Fibroblast of lung (primary cell): ENCODE measurements at places on chromosomes 6 and 20. TPM values are rescaled to one million over a fixed set of nuclear protein-coding genes. Genes with fewer than 3 reads are reported as not detected.
A peak's percentile ranks its signal among the peaks of the same experiment; 100 is the strongest.

- no peak for DNase-seq
Measured at GRCh38 chr6:41375598-41376151, 40.3 kb downstream of the NCR2 start.

GRCh38 chr6:113461153-113461932 is 395.8 kb upstream of the MARCKS start:
- DNase-seq: peak; percentile 65

DNA sequence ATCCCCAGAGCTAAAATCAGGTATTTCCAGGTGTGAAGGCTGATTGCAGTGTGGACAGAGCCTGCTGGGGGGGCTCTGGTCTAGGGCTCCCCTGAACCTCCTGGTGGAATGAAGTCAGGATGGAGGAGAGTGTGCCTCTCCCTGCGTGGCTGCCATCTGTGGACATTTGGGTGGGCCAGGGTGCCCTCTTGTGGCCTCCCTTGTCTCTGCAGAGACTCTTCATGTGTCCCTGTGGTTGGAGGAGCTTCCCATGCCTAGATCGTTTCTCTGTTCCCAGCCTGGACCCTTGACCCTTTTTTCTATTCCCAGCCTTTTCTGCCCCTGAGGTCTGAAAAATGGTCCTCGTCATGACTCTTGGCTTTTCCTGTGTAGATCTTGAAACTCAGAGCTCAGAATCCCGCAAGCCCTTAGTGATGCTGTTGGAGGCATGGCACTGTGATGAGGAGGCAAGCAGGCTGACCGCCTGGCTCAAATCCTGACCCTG is 9.9 kb upstream of the PSMF1 start:
- DNase-seq: peak; percentile 25

The VGLL2 gene
- polyA plus RNA-seq: not detected in 2 replicates

DNA sequence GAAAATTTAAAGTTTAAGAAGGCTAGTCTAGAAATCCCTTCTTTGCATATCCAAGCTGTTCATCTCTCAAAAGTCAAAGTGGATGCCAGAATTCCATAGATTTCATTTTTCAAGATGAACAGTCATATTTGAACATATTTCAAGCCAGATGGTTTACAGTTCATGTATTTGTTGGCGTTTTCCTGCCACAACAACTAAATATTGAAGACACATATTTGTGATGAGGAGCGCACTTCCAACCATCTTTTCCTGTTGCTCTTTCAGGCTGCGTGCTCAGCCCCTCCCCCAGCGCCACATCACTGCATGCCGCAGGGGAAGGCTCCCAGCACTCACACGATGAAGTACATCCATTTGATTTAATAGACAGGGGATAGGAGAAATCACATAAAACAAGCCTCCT is 5.9 kb upstream of the NOX3 start:
- peak; percentile 26 for DNase-seq

GRCh38 chr6:1311400-1312202 is at the start of gene FOXQ1:
Gene FOXQ1 (plus strand): TSS chr6:1312098. CDS start chr6:1312705, 607 bp downstream.
- peak; percentile 76 for DNase-seq

- no peak for DNase-seq
Measured at GRCh38 chr6:132213732-132214131, 187.5 kb downstream of the MOXD1 start.

- no peak for DNase-seq
Measured at GRCh38 chr6:77548662-77549366, 85.5 kb upstream of the HTR1B start.

DNA sequence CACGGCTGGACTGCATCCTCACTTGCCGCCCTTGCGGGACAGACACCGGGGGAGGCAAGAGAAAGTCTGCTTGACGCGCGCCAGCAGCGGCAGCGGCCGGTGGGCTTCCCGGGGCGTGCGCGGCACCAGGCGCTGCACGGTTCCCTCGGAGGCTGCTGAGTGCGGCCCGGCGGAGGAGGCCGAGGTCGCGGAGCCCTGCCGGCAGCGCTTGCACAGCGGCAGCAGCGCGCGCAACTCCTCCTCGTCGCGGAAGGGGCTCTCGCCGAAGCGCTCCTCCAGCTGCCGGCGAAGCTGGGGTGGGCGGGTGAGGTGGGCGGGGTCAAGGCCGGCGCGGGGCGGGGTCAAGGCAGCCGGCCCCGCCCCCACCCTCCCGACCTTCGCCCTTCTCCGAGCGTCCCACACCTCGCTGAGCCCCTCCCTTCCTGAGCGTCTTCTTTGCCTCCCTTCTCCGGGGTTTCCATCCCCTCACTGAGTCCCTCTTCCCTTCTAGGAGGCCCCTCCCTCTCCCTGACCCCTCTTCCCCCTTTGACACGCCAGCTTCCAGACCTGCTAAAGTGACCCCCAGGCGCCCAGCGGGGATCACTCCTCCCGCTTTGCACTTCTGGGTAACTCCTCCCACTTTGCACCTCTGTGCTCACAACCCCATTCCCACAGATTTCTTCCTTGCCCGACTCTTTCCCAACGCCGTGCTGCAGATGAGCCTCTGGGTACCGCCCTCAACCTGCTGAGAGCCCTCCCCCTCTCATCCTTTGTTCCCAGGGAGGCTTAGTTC is 8.8 kb downstream of the DUSP15 start:
- peak; percentile 39 for DNase-seq

The SAMD5 gene
- 5.9 and 6.2 TPM in 2 replicates for polyA plus RNA-seq

GRCh38 chr6:34328969-34329368 is 63.5 kb downstream of the NUDT3 start:
- DNase-seq: no peak

- peak; percentile 32 for DNase-seq
Measured at GRCh38 chr20:43658069-43658722, 8.7 kb upstream of the MYBL2 start.

DNA sequence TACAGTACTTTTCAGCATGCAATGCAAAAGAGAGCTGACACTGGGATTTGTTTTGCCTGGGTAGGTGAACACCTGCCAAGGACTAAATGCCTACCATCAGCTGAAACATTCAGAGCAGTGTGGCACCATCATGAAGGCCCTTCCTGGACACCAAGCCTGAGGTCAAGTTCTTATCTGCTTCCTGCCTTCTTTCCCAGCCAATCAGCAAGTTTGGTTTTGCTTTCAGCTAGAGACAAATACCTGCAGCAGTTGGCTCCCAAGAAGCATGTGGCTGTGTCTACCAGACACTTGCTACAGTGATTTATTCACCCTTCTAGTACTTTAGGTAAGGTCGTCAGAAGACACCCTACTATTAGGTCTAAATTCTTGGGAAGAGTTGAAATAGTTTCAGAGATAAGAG is 112.8 kb downstream of the TBX18 start:
- no peak for DNase-seq

DNA sequence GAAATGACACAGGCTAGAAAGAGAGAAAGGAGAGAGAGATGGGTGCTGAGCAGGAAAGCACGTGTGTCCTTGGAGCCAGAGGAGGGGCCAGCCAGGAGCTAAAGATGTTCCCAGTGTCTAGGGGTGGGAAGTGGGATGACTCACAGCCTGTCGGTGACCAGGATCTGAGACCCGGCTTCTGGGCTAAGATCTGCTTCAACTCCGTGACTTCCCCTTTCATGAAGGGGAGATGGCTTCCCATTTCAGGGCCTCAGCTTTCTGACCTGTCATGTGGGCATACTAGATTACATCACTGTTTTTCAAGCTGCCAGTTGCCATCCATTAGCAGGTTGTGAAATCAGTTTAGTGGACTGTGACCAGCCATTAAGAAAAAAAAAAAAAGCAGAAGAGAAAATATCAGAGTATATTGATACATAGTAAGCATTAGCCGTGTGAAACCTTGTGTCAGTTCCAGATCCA is 5.4 kb downstream of the TGM3 start:
- DNase-seq: peak; percentile 17

The VARS1 gene
- 16.0 and 31.0 TPM in 2 replicates for polyA plus RNA-seq

DNA sequence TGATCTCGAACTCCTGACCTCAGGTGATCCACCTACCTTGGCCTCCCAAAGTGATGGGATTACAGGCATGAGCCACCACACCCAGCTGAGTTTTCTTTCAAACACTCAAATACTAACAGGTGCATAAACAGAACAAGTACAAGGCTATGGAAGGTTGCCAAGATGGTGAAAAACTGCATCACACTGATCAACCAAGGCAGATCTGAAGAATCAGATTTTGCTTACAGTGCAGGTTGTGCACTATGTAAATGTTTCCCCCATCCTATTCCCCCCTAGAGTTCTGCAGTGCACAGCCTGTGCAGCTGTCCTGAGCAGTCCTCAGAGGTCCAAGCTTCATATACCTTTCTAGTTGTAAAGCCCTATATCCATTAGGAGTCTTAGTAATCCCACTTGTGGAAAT is 73.0 kb downstream of the GFRA4 start:
- no peak for DNase-seq

The TBXT gene
- polyA plus RNA-seq: not detected in 2 replicates
